T-cell (primary cell): ENCODE measurements at places on chromosomes 6 and 20.

DNA sequence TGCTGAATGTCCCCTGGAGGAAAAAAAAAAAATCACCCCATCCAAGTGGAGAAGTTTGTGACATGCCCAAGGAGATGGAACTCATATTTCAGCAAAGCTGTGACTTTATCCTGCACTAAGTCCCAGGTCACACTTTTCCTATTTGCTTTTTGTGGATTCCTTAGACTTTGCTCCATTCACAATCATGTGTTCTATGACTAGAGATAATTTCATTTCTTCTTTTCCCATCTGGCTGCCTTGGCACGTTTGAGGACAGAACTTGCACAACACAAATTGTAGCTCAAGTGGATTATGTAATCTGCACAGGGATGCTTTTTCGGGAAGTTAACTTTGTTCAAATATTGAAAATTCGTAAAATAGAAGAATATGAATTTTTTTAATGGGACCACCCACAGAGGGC, 100.7 kb upstream of the PTPN1 start:
- no peak for DNase-seq

- DNase-seq = no peak
Measured at GRCh38 chr6:5656226-5656625, 350.5 kb downstream of the NRN1 start.

GRCh38 chr6:40848868-40849514, 190.0 kb downstream of the UNC5CL start:
- no peak for DNase-seq

DNA sequence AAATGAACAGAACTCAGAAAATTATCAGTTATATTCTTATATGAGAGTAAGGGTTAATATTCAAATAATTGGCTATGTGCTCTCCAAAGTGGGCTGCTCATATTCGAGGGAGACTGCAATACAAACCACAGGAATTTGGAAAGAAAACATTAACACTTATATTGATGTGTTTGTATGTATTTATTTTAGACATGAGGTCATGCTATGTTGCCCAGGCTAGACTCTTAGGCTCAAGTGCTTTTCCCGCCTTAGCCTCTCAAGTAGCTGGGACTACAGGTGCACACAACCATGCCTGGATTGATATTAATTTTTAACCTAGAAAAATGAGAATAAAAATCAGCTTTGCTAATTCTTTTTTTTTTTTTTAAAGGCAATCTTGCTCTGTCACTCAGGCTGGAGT, 35.0 kb downstream of the BTBD9 start:
- DNase-seq = no peak

DNA sequence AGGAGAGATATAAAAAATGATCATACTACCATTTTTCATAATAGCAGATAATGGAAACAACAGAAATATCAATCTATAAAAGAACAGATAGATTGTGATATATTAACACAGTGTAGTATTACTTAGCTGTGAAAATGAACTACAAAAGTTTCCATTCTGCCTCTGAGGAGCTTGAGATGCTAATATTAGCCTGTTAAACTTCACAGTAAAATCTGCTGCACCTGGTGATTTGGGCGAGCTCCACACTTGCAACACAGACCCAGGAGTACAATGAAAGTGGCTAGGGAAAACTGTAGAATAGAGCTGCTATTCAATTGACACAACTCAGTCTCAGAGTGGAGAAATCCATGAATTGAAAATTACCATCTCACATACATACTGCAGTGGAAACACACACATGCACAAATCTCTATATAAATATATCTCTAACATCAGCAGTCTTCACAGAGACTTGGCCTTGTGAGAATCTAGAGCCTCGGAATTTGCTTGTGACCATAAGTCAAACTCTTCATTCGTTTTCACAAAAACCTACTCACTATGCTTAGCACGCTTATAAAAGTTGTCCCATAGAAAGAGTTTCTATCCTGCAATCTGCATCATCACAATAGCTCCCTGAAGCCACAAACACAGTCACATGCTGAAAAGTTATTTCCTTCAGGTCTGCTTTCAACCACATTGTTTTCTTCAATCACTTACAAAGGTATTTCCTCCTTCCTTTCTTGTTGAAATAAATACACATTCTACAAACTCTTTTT, 133.0 kb downstream of the PAK5 start:
- no peak for DNase-seq

DNA sequence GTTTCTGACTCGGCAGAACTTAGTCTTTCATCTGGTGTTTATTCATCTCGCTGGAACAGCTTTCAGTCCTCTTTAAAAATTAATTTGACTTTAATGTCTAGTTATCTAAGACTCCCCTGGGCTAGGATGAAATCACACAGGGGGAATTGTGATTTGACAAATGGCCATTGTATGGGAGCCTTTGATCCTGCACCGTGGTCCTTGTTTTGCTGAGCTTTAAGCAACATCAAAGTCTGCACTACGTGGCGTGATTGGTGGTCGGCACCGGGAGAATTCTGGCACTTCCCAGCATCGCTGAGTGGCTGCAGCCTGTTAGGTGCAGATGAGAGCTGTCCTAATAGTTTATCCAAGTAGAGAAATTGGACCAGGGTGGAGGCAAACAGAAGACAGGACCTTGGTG, 146.9 kb downstream of the TBC1D7 start:
- DNase-seq = no peak

GRCh38 chr6:140134224-140134623, 759.8 kb upstream of the CITED2 start:
- no peak for DNase-seq

- DNase-seq = no peak
Measured at GRCh38 chr6:56902641-56903464, 52.1 kb upstream of the BEND6 start.

DNA sequence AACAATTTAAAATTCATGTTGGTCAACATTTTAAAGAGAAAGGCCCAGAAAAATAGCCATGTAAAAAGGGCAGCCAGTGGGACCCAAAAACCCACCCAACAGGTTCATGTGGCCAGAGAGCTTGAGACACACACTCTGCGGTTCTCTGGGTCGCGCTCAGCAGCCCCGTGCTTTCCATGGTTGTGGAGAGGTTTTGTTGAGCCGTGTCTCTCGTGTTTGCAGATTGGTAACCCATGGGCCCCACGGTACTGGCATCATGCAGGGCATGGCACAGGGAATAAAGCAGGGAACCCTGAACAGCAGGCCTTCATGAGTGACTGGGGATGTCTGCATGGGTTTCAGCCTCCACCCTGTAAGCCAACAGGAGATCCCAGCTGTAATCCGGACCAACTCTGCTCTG, 127.7 kb upstream of the CST7 start:
- DNase-seq = no peak

DNA sequence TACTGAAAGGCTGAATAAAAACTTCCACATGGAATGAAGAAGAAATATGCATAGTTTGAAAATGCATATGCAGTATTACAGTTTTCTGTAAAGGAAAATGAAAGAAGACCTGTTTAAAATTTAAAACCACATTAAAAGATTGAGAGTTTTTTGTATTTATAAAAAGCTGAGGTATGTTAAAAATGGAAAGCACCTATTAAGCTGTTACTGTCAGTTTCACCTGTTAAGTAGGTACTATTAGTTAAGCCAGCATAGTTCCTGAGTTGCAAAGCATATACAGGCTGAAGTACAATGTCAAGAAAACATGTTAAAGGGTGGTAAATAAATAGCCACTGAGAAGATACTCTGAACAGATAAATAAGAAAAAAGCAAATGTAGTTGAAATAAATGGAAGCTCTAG, 69.9 kb downstream of the ATXN1 start:
- no peak for DNase-seq

- no peak for DNase-seq
Measured at GRCh38 chr20:59010321-59010994, 3.4 kb upstream of the CTSZ start.

DNA sequence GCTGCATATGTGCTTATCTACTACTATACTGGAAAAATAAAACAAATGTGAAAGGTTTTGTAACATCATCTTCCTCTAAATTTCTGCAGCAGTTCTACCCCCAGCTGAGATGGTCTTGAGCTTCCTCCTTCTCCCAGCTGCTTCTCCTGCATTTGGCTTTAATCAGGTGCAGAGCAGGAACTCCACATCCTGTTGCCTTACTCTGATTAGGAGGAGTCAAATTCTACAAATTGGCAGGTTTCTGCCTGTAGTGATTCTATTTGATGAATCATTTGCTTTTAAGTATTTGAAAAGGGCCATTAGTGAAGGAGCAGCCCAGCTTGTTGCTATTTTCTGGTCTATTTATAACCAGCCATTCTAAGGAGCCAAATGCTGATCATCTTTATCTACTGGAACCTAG, 224.5 kb downstream of the GMDS start:
- no peak for DNase-seq

DNA sequence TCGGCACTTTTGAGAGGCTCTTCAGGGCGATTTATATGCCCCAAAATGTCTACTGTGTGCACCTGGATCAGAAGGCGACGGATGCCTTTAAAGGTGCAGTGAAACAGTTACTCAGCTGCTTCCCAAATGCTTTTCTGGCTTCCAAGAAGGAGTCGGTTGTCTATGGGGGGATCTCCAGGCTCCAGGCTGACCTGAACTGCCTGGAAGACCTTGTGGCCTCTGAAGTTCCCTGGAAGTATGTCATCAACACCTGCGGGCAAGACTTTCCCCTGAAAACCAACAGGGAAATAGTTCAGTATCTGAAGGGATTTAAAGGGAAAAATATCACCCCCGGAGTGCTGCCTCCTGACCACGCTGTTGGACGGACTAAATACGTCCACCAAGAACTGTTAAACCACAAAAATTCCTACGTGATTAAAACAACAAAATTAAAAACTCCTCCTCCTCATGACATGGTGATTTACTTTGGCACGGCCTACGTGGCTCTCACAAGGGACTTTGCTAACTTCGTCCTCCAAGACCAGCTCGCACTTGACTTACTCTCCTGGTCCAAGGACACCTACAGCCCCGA, 8.2 kb downstream of the GCNT2 start:
- no peak for DNase-seq

DNA sequence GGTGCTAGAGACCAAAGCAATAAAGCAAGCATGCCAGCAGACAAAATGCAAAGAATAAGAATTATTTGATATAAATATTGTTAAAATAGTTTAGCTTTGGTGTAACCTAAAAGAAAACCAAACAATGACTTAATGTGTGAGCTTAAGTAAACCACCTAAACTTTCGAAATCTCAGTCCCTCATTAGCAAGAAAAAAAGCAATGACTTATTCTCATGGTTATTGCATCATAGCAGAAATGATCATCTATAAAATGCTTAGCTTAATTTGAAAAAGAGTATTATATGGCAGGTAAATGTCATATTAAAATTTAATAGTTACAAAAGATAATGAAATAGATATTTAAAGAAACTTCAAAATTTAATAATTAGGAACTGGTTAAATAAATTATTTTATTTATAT, 1395.7 kb upstream of the EYS start:
- DNase-seq = no peak
